ENCODE measurements at places on chromosomes 1 and 21.

- no peak for DNase-seq
Measured at GRCh38 chr1:10816743-10817369, 20.4 kb upstream of the CASZ1 start.

GRCh38 chr1:7048395-7048794 lies 263.1 kb downstream of the CAMTA1 start:
- no peak for DNase-seq

- DNase-seq = no peak
Measured at GRCh38 chr1:155646307-155646706, 36.3 kb downstream of the MSTO1 start.

GRCh38 chr1:226047495-226047894 lies 15.0 kb upstream of the H3-3A start:
- DNase-seq = no peak

- DNase-seq = no peak
Measured at GRCh38 chr1:102732927-102733326, 375.4 kb downstream of the COL11A1 start.

DNA sequence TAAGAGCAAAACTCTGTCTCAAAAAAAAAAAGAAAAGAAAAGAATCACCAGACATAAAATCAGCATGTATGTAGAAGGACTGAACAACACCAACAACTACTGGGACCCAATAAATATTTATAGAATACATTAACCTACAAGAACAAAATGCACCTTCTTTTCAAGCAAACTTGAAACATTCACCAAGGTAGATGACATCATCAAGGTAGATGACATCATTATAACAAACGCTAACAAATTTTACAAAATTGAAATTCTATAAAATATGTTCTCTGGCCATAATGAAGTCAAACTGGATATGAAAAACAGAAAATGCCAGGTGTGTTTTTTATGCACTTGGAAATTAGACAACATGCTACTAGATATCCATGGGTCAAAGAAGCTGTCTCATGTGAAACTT lies 220.2 kb upstream of the SNX7 start:
- DNase-seq = no peak

GRCh38 chr1:227845519-227845918 lies 30.0 kb downstream of the PRSS38 start:
- DNase-seq = no peak

DNA sequence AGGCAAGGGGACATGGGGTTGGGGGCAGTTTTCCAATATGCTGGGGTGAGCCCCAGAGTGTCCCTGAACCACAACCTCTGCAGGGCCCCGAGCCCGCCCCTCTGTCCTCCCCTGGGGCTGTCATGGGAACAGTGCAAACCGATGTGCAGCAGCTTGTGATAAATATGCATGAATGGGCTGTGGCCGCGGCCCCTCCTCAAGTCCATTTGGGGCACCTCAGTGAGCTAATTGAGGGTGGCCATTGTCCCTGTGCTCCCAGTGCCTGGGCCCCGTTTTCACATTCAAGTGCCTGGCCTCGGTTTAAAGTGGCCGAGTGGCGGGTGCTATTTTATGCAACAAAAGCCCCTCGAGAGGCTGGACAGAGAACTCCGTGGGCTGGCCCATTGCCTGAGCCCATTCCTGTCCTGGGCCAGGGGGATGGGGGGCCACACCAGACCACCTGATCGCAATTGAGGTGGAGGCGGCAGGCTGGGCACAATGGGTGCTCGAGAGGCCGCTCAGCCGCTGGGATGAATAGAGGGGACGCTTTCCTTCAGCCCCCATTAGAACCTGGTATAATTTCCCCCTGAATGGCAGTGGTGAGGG lies 193.7 kb downstream of the FOXD2 start:
- DNase-seq = no peak

GRCh38 chr1:89640440-89640839 lies 7.5 kb downstream of the LRRC8C start:
- DNase-seq = no peak

DNA sequence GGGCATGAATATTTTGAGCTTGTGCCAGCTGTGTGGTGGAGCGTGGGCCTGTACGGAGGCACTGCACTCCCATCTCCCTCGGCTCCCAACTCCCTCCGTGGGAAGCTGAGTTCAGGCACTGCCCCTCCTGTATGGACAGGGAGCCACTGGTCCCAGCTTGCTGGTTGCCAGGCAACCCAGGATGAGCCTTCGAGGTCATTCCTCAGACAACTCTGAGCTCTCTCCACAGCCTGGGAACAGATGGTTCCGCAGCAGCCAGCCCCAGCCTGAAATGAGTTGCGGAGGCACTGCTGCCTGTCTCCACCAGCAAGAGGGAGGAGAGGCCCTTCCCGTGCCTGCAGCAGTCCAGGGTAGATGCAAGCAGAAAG lies 58.4 kb upstream of the TENT5B start:
- no peak for DNase-seq

GRCh38 chr1:42674682-42675081 lies 7.5 kb upstream of the YBX1 start:
- DNase-seq = no peak

DNA sequence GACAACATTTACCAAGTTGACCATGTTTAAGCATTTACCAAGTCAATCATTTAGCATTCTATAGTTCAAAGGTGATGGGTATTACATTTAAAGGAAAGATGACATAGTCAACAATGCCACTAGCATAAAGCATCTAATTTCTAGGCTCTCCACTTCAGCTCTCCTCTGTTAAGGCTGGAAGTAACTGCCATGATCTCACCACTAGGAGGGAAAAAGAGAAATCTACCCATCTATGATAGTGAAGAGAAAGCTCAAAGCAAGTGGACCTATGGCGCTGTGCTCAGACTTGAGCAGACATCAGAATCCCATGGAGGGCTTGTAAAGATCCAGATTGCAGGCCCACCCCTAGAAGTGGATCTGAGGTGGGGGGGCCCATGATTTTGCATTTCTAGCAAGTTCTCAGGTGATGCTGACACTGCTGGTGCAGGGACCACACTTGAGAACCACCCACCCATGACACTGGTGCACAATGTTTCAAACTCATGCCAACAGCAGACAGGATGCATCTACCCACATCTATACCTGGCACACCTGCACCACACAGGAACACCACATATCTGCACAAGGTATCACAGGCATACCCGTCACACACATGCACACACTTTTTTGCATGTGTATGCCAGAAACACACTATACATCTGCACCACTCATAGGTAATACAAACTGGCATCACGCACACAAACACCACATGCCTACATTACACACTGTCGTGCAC lies 392.9 kb upstream of the RUNX1 start:
- no peak for DNase-seq

DNA sequence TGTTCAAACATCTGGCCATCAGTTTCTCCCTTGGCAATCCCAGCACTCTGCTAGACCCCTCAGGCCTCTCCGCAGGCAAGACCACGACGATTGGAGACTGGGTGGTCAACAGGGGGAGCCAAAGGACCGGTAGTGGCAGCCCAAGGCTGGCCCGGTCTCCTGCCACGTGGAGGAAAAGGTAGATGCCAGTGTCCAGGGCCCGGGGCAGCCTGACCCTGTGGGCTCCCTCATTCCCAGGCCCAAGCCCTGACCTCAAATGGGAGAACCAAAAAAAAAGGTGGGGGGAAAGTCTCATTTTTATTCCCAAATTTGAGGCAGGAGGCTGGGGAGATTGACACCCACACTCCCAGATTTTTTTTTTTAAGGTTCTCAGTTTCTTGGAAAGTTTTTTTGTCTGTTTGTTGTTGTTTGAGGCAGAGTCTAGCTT lies 24.8 kb downstream of the S100A6 start:
- peak; percentile 61 for DNase-seq

- DNase-seq = no peak
Measured at GRCh38 chr1:39368045-39368444, 123.4 kb upstream of the BMP8A start.

GRCh38 chr1:58204284-58204683 lies 342.2 kb downstream of the OMA1 start:
- DNase-seq = no peak

DNA sequence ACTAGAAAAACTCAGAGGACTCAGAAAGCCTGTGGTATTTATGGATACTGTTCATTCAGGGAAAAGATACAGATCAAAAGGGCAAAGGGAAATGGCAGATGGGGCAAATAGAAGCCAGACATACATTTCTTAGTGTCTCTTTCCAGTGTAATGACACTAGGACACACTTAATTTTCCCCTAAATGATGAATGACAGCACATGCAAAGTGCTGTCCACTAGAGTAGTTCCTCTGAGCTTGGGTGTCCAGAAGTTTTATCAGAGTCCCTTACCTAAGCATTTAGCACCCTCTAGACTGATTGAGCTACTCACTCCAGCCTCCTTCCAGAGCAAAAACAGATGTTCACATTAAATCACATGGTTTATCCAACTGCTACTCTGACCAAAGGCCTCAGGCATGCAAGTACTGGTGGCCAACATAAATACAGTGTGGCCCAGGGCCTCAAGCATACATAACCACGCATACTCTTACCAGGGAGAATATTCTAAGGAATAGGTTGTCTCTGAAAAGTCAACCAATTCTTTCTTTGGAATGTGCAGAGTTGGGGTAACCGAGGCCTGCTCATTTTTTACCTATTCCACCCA lies 166.9 kb downstream of the NCAM2 start:
- no peak for DNase-seq

- DNase-seq = no peak
Measured at GRCh38 chr1:248897412-248898337, 8.4 kb upstream of the PGBD2 start.

DNA sequence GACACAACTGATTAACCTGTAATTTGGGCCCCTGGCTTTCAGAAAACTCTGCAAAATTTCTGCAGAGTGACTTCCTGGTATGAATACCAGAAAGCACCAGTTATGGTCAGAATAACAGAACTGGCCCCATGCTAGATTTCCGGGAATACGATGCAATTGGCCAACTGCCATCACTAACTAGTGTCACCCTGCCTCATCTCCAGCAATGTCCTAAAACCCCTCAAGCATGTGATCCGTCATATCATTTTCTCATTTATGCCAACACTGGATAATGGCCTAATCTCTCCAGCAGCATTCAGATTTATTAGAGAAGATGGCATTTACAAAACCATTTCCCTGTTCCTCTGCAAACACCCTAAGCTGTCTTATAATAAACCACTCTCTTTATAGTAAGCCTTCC lies 15.4 kb downstream of the KAZN start:
- DNase-seq = no peak

- no peak for DNase-seq
Measured at GRCh38 chr1:244052728-244053312, 1.7 kb downstream of the ZBTB18 start.

- no peak for DNase-seq
Measured at GRCh38 chr1:98453066-98453465, 208.5 kb upstream of the SNX7 start.

- no peak for DNase-seq
Measured at GRCh38 chr1:12166834-12167492, at the start of gene TNFRSF1B. TSS of gene TNFRSF1B (plus strand) at chr1:12166991. CDS start at chr1:12167092, 101 bp downstream.

DNA sequence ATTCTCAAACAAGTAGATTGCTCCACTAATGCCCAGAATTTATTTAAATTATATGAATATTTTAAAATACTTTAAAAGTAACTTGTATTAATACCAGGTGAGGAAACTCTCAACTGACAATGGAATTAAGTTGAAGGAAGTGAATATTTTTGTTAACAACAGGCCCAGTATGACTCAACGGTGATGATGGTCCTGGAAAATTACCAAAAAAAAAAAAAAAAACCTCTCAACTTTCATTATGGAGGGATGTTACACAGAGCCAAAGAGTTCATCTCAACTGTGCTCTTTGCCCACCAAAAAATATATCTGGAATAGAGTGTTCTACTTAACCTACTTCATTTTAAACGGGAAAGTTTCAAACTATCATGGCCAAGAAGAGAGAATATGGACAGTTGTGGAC lies 28.3 kb downstream of the CFH start:
- no peak for DNase-seq

DNA sequence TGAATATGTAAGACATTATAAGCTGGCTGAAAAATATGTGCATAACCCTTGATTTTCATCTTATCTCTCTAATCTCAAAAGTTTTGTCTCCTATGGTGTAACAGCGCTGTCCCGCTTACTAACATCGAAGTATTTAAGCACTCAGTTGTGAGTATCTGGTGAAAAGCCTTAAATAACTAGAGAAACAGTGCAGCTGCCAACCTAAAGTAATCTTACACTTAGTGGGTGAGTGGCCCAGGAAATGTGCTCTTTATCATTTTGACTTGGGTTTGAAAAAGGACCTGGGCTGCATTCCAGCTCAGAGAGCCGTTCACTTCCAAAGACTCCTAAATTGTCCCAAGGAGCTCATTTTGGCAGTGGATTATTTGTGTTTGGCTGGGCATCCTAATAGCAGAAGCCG lies 225.9 kb downstream of the SPATA17 start:
- DNase-seq = no peak

GRCh38 chr1:145720878-145721671 lies 1.8 kb downstream of the CD160 start:
- no peak for DNase-seq

- no peak for DNase-seq
Measured at GRCh38 chr1:230907472-230908205, 39.3 kb upstream of the C1orf198 start.

GRCh38 chr1:235225299-235225698 lies 64.2 kb upstream of the RBM34 start:
- no peak for DNase-seq

DNA sequence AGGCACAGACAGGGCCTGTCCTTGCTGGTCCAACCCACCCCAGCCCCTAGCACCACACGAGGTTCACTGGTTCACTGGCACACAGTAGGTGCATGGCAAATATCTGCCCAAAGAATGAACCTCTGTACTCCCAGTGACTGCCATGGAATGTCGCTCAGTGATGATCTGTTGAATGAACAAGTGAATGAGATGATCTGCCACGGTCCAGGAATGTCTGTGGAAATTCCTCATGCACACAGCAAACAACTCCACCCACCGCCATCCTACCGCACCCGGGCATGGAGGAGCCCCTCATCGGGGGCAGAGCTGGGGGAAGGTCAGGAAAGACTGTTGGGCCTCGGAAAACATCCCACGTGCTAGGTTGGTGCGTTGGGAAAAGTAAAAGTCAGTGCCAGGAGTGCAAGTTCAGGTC lies 1.7 kb downstream of the HSPG2 start:
- DNase-seq = no peak

DNA sequence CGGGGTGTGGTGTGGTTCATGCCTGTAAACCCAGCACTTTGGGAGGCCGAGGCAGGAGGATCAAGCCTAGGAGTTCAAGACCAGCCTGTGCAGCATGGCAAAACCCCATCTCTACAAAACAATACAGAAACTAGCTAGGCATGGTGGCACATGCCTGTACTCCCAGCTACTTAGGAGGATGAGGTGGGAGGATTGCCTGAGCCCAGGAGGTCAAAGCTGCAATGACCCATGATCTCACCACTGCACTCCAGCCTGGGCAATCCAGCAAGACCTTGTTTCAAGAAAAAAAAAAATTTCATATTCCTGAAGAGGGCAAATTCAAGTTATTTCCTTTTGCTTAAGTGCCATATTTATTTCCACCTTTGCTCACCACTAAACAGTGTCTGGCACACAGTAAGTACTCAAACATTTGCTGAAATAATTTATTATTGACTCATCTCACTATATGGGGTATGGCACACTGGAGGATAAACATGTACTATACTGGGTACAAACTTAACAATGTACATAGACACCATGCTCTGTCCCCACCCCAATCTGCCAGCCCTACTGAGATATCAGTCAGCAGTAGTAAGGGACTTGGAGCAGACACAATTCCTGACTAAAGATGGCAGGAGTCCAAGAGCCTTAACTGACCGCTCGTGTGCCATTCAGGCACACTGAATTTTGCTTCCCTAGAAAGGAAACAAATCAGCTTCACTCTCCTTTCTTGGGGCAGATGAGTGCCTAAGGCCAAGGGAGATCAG lies 15.5 kb downstream of the MEAF6 start:
- DNase-seq = no peak

Data from NCI-H1930 (cell line).